NCI-H526 (cell line): ENCODE measurements at places on chromosomes 7 and 10.

- no peak for DNase-seq
Measured at GRCh38 chr7:82961240-82961639, 201.4 kb downstream of the PCLO start.

- no peak for DNase-seq
Measured at GRCh38 chr10:124420254-124420653, 1.5 kb upstream of the OAT start.

GRCh38 chr7:8391353-8392062, 41.9 kb upstream of the NXPH1 start:
- no peak for DNase-seq

GRCh38 chr10:119865699-119866240, 6.9 kb downstream of the MCMBP start:
- DNase-seq, result no peak

GRCh38 chr10:114258274-114258840, 19.3 kb downstream of the VWA2 start:
- no peak for DNase-seq

GRCh38 chr7:2417981-2418481, 14.6 kb downstream of the CHST12 start:
- no peak for DNase-seq

- no peak for DNase-seq
Measured at GRCh38 chr10:12036073-12036655, 6.4 kb downstream of the UPF2 start.

GRCh38 chr10:80685355-80685754, 147.7 kb downstream of the SH2D4B start:
- no peak for DNase-seq

DNA sequence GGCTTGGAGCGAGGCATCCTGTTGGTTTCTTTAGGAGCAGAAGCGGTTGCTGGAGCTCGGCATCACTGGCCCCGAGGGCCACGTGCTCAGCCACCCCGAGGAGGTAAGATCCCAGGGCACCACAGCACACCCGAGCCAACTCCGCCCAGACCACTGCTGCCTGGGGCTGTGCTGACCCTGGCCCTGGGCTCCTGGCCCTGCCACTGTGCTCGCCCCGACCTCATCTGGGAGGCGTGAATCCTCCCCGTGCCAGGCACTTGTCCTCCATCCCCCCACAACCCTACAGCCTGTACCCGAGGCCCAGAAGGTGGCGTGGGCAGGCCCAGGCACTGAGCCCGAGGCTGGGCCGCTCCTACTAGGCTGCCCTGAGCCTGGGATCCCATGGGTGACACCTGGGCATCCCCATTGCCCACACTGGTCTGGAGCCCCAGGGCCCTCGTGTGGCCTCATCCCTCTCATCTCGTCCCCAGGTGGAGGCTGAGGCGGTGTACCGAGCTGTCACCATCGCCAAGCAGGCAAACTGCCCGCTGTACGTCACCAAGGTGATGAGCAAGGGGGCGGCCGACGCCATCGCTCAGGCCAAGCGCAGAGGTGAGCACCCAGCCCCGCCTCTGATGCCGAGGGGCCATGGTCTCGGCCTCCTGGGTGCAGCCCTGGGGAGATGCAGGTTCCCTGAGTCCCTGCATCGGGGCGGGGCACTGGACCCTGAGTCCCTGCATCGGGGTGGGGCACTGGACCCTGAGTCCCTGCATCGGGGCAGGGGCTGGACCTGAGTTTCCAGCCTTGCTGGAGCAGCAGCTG, 11.8 kb downstream of the DPYSL4 start:
- DNase-seq, result no peak

DNA sequence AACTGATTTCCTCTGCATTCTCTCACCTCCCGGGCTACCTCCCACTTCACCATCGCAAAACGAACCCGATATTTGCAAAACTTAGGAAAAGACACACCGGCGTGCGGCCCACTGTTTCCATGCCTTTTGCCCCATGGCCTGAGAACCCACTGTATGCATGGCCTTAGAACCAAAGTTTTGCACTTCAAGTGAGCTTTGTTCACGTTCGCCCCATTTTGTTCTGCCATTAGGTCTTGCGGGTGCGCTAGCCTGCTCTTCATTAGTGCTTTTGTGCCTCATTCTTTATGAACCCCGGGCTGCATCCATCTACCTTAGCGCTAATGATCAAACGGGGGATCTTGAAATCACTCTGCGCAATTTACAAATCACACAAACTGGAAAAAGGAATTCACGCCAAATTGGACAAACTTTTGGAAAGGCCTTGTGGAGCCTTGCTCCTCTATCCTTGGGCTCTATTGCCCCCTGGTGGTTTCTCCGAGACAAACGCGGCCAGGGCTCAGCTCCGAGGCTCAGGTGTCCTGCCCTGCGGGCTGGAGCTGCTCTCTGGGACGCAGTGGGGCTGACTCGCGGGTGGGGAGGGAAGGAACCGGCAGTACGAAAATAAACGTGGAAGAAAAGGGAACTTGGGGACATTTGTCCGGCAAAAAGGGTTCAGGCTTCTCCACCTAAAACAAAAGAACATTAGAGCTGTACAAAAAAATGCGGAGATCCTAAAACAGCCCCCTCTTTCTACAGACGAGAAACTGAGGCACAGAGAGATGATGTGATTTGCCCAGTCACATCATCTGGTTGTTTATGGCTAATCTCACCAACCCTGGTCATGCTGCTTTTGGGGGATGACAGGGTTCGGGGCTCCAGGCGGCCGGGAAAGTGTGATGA, 300.4 kb upstream of the NFE2L3 start:
- peak; percentile 42 for DNase-seq

DNA sequence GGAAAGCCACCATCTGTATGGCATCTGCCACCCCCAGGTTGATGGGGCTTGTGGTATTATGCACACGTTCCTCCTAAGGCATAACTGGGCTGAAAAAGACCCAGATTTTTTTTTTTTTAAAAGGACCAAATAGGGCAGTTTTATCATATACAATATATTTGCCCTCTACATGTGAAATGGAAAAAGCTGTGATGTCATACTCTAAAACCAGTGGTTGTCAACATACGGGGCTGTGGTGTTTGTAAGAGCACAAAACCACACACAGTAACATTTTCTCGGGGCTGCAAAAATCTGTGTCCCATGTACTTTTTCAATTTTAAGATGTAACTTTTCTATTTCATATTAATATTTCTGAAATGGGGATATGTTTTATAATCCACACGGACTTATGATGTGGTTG, 34.9 kb downstream of the FAM171A1 start:
- no peak for DNase-seq

DNA sequence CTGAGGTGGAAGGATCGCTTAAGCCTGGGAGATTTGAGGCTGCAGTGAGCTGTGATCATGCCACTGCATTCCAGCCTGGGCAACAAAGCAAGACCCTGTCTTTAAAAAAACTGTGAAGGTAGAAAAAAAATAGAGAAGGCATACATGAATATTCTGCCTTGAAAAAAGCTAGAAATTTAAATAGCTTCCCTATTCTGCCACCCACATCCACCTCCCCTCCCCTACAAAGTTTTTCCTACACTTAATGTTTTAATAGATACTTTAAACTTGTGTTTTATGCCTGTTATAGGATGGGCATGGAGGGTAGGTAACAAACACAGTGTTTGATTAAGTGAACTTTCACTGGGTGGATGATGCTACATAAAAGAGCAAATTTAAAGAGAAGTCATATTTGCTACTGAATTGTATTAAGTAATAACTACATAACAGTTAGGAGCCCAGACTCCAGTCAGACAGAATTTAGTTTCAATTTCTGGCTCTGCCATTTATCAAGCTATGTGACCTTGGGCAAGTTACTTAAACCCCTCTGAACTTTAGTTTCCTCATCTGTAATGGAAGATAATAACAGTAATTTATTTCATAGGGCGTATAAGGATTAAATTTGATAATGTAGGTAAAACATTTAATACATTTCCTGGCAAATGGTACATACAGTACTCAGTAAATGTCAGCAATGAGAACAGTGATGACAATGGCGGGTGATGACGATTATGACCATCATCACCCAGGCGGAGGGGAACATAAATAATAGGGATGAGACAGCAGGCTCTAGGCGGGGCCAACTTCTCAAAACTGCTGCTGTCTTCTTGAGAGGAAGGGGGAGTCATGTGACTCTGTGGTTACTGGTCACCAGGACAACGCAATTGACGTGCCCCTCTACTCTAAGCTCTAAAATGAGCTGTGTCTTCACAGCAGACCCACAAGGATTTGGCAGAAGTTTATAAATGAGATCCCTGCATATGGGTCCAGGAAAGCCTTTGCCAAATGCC, 15.8 kb downstream of the DNMBP start:
- no peak for DNase-seq

GRCh38 chr7:130831817-130832481, 97.9 kb upstream of the KLF14 start:
- peak; percentile 6 for DNase-seq

- no peak for DNase-seq
Measured at GRCh38 chr7:115941703-115942268, 88.8 kb downstream of the TFEC start.

- DNase-seq, result no peak
Measured at GRCh38 chr10:22681783-22682183, 32.6 kb downstream of the PIP4K2A start.

GRCh38 chr7:115511330-115511729, 519.2 kb downstream of the TFEC start:
- no peak for DNase-seq

- DNase-seq, result peak; percentile 25
Measured at GRCh38 chr10:131617113-131617858, 283.5 kb upstream of the PPP2R2D start.

GRCh38 chr10:76631884-76632766, 1005.5 kb downstream of the KCNMA1 start:
- DNase-seq, result no peak

DNA sequence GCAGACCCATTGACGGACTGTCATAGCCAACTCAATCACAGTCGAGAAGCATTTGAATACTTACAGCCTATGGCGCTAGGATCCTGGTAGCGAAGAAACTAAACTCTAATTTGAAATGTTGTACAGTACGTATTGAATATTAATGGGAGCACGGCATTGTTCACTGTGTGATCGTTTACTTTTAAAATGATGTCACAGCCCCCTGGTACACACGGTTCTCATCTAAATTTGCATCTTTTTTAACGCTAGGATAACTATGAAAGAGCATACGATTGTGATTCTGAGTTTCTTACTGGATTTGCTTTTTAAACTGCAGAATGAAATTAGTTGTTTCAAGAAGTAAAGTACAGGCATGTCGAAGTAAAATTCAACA, 895 bp upstream of the NAPEPLD start:
- DNase-seq, result no peak

DNA sequence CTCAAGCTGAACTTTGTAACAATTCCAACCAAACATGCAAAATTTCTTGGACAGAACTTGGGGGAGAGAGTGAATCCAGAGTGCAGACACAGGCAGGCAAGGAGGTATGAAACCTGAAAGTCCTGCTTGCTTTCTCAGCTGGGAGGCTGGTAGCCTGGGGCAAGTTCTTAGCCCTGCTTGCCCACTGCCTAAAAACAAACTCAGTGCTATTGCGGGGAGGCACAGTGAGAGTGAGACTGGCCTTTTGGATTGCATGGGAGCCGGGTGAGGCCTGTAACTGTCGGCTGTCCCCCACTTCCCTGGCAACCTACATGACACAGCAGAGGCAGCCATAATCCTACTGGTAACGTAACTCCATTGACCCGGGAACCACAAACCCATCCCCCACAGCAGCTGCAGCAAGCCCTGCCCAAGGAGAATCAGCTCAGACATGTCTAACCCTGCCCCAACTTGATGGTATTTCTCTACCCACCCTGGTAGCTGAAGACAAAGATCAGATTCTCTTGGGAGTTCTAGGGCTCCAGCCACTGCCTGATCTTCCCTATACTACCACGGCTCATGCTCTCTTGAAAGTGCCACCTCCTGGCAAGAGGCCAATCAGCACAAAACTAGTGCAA, 663.6 kb downstream of the GRM8 start:
- DNase-seq, result peak; percentile 35

DNA sequence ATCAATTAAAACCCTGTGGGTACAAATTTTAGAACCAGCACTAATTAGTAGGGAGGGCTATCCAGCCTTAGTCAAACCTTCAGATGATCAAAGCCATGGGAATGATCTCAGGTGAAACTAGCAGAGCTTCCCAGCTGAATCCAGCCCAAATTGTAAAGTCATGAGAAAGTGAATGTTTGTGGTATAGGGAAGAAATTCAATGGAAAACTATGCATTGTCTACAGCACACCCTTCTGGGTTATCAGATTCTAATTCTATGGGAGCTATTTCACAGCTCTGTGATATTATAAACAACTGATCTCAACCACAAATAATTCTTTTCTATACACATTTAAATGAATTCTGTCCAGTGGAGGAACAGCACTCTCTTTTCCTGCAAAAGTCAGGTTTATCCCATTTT, 24.6 kb upstream of the BMPER start:
- DNase-seq, result no peak

DNA sequence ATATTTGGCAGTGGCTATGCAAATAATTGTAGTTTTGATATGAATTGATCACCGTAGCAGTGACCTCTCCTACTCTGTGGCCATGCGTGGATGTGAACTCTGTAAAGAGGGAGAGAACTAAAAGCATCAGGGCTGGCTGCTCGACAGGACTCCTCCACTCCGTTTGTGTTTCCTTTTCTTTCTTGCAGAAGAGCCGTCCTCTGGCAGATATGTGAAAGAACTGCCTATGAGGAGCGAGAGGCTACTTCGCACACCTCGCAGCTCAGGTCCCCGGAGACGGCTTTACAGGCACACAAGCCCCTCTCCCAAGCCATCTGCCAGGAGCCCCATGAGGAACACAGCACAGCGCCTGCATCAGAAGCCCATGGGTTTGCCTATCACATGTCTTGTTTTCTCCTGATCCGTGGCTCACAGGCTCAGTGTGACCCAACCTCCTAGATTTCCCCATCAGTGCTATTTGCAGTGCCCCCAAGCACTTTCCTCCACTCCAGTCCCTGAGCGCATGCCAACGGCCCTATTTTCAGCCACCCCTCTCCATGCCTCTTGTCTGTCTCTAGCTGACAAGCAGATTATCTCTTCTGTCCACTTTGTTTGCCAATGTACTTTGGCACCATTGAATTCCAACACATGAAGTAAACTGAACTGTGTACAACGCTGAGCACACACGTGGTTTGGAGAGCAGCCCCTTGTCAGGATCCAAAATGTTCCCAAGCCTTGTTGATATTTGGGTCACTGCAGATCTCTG, 164.3 kb upstream of the AKR1E2 start:
- DNase-seq, result no peak

DNA sequence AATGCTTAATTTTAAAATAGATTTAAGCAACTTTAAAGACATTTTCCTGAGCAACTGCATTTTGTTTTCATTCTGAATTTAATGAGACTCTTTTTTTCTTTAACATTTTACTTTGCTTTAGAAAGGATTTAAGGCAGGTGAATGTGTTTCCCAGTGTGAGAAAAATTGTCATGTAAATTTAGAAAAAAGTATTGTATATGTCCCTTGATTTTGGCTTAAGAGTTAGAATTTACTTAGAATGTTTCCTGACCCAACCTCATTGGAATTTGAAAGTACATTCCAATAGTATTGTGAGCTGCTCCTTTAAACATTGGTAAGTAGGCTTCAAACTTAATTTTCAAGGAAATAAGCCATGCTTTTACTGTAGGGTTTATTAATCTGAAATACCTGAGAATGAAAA, 110.2 kb downstream of the PTEN start:
- no peak for DNase-seq

DNA sequence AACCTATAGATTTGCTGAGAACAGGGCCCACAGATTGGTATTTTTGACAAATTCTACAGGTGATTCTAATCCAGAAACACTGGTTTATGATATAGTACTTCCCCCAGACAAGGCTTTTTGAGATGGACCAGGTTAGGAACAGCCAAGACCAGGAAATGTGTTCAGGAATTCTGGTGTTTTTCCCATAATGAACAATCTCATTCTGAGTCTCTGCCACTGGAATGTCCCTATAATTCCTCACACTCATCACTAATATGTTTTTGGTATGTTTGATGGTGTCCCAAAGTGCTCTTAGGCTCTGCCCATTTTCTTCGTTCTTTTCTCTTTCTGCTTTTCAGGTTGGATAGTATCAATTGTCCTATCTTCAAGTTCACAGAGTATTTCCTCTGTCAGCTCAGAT, 107.2 kb upstream of the IGFBP3 start:
- DNase-seq, result no peak
